Fibroblast of upper back skin (primary cell): ENCODE measurements at places on chromosomes 7 and 10.

DNA sequence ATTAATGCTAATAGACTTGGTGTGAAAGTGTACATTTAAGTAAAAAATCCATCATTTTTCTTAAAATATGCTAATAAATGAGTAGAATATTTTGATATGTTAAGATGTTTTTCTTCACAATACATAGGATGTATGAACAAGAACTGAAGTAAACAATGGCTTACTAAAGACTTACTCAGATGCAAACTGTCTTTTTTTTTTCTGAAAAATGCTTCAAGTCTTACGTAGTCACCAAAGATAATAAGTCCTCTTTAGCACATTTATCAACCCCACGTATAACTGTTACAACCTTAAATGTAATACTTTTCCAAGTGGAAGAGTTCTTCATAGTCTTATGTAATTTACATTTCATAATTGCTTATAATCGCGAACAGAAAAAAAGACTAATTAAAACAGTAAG lies 54.8 kb downstream of the MDFIC start:
- DNase-seq = no peak

DNA sequence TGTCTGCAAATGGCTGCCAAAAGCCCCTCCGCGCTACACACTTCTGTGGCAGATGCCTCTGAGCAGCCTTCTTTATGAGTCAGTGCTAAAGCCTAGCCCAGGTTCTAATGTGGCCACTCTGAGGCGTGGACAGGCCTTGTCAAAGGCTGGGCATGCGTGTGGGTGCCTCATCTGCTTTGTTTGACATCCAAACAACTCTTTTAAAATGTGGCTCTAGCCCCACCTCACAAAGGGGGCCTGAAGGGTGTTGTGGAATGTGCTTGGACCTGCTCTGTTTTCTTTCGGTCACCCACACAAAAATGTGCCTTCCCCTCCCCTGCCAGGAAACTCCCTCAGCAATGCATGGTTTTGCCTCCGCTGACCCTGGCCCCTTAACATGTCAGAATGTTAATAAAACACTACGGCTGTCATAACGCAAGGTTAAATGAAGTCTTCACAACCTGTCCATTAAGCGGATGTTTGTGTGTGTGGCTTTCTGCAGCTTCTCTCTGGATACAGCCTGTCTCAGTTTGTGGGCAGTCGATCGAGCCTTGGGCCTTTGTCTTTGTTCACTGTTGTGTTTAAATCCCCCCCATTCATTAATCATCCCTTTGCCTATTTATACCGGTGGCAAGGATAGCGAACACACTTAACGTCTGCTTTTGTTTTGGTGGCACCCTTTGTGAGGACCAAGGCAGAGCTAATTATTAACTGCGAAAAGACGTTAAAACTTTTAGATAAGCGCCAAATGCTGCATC lies 718.9 kb downstream of the LRMDA start:
- DNase-seq = peak; percentile 46

GRCh38 chr7:146948703-146949102 lies 832.1 kb downstream of the CNTNAP2 start:
- no peak for DNase-seq

DNA sequence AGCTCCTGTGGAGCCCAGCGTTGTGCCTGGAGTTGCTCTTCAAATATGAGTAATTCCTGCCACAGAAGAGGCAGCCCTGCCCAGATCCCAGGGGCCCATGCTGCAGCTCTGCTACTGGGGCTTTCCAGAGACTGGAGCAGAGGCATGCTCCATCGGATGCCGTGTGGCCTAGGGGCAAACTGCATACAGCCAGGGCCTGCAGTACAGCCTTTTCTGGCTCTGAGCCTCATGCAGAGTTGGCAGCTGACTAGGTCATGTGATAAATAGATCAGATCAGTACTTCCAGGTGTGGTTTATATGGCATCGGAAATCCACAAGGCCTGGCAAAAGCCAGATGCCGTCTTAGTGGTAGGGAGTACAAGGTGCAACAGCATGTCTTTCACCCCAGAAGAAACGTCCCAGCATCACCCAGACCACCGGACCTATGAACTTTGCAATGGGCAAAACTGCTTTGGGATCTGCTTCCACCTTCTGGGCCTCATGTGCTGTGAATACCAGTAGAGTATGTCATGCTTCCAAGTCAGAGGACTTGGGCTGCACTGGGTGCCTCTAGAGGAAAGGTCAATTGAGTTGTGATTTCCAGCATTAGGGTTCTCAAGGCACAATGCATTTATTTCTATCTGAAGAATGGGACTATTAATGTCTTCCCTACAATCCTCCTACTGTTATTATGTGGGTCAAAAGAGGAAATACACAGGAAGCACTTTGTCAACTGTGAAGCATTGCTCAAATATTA lies 250.7 kb upstream of the ZNF32 start:
- no peak for DNase-seq

- no peak for DNase-seq
Measured at GRCh38 chr10:97812696-97813095, 36.9 kb upstream of the GOLGA7B start.

DNA sequence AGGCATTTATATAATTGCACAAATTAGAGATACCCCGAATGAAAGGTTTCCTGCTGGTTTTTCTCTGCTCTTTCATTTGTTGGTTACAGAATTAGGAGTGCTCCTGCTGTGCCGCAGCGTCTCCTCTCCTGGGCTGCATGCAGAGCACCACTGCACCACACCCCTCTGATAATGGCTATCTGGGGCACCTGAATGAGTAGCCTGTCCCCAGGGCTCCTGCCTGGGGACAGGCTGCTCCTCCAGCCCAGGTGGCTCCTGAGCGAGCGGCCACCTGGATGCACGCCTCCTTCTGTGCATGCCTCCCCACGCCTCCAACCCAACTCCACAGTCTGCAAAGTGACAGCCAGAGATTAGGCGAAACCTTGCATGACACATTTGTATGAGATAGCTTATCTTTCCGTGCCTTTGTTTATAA lies 242.6 kb upstream of the FZD8 start:
- no peak for DNase-seq

DNA sequence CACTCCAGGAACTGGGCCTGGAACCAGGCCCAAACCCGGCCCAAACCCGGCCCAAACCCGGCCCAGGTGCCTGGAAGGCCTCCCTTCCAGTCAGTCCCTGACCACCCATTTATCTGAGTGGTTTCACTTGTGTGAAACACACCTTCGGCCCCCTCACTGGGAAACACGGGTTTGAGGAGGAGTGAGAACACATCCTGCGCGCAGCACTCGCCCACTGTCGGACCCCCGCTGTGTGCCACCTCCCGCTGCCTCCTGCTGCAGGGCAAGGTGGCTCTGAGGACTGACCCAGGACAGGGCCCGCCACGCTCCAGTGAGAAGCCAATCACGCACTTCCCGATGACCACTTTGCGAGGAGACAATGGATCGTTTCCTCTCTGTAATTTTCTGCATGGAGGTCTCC lies 197.5 kb downstream of the BUB3 start:
- no peak for DNase-seq

- DNase-seq = no peak
Measured at GRCh38 chr10:6980353-6980752, 400.3 kb upstream of the PRKCQ start.

- no peak for DNase-seq
Measured at GRCh38 chr7:44433255-44434022, 57.0 kb downstream of the NUDCD3 start.

DNA sequence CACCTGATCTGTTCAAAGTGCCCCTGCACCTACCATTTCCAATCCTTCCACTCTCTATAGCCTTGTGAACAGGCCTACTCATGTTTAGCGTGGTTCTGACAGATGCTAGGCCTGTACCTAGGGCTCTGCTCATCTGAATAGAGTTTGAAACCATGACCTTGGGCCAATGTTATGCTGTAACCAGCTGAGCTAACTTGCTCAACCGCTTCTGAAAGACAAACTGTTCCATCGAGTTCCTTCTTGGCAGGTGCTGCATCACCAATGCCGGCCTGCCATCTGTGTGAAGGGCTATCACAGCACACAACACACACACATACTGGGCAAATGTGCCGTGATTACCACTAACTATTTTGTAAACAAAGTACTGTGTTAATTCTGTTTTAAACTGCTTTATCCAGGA lies 419.0 kb upstream of the GALNT17 start:
- DNase-seq = no peak

DNA sequence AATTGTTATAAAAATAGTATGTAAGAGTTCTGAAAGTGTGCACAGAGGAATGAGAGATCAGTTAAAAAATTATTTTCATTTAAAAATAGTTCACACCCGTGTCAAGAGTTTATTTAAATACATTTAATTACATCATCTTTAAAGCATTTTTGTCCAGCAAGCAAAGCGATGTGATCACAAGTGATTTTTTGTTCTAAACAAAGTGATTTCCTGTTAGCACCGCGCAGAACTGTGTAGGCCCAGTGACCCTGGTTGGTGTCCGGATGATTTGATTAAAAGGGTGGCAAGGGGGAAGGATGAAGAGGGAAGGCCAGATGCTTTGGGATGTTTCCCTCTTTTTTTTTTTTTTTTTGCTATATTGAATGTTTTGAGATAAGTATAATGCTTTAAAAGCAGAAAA lies 227.8 kb upstream of the PITRM1 start:
- DNase-seq = no peak

DNA sequence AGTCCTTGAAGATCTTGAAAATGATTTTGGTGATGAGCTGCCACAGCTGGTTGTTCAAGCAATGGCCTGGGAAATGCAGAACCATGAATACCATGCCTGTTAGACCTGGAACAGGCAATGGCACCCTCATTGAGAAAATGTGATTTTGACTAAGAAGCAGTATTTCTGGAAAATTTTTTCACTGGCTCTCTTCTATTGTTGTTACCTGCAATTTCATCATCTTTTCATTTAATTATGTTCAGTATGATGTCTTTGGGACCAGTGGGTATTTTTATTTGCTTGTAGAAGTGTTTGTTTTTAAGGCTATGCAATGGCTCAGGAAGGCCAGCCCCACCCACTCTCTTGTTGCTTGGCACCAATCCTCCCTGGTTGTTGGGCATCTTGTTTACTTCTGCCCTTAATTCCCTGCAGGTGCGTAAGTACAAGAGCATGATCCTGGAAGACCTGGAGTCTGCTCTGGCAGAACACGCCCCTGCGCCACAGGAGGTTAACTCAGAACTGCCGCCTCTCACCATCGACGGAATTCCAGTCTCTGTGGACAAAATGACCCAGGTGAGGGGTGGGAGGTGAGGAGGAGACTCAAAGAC lies 78.6 kb downstream of the NRF1 start:
- no peak for DNase-seq

DNA sequence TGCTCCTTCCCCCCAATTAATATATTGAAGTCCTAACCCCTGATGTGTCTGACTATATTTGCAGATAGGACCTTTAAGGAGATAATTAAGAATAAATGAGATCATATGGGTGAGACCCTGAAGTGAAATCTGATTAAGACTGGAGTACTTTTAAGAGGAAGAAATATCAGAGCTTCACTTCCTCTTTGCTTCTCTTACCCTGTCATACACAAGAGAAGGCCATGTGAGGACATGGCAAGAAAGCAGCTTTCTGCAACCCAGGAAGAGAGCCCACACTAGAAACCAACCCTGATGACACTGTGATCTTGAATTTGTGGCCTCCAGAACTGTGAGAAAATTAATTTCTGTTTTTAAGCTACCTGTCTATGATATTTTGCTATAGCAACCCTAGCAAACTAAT lies 44.2 kb downstream of the JMJD1C start:
- no peak for DNase-seq

GRCh38 chr10:43867113-43867512 lies 218.4 kb upstream of the ZNF32 start:
- DNase-seq = no peak

DNA sequence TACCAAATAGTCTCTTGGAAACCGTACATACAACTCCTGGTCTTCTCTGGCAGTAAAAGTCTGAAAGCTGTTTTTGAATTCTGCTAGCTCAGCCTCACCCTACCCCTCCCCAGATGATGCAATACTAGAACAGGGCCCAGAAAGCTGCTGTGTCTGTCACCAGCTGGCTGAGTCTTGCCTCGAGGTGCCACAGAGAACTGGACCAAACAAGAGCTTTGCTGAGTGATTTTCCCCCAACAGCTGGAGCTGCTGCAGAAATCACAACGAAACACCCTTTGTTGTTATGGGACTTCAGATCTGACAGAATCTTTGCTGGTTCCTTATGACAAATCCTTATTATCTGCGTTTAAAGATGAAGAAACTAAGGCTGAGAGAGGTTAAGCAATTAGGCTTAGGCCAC lies 134.1 kb downstream of the SPAG6 start:
- DNase-seq = no peak

DNA sequence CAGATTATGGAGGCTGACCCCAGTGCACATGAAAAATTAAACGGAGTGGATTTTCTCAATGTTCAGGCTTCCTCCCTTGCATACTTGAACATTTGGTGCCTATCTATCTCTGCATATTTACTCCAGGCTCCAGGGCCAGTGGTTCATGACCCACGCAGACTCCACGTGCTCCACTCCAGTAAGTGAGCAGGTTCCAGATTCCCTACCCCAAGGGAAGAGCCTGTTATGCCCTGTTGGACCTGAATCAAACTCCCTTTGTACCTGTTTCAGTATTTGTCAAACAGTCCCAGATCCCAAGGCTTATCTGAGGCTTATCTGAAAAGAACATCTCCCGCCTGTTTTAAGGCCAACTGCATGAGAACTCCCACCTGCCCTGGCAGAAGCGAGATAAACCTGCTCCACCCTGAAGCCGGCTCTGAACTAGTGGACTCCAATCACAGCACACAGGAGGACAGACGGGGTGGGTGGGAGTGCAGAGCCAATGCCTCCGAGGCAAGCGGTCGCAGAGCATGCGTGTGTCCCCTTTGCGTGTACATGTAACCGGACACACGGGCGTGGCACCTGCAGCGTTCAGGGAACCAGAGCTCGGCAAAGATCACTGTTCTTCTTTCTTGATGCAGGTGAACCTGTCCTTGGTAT lies 2.3 kb upstream of the FUOM start:
- no peak for DNase-seq

- DNase-seq = no peak
Measured at GRCh38 chr7:68125168-68125567, 1128.5 kb downstream of the TYW1 start.

GRCh38 chr7:135213831-135214230 lies 2.5 kb upstream of the WDR91 start:
- DNase-seq = no peak

DNA sequence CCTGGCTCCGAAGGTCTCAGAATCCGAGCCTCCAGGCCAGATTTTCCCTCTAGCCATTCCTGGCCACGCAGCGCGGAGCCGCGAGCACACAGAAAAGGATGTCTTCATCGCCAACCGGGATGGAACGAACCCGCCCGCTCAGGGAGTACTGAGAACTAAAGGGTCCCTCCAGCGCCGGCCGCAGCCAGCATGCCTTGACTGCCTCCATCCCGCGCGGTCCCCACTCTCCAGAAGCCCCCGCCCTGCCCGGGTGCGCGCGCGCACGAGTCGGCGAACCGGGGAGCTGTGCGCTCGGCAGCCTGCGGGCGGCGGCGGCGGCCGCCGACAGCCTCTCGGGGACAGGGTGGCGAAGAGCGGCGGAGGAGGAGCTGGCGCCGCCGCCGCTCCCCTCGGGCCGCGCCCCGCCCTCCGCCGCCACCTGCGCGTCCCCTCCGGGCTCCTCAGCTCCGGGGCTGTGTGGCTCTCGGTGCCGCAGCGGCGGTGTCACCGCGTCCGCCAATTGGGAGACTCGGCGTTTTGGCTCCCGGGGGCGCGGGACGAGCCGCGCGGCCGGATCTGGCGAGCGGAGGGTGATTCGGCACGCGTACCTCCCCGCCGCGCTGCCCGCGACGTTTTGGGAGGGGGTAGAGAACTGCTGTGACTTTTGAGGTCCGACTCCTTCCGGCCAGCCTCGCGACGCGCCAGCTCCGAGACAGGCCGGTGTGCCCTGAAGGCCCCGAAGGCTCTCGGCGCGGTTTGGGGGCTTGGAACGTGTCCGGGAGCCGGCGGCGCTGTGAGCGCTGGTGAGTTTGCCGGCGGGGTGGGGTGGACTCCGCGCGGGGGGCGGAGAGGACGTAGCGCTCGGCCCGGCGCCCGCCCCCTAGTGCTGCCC lies 453 bp upstream of the GALNT17 start:
- DNase-seq = peak; percentile 42
